ENCODE measurements at places on chromosomes 6 and 20.

- DNase-seq, result peak; percentile 37
Measured at GRCh38 chr6:6875818-6876470, 231.8 kb upstream of the RREB1 start.

GRCh38 chr20:50450881-50451752 lies 59.1 kb upstream of the PTPN1 start:
- no peak for DNase-seq

- DNase-seq, result no peak
Measured at GRCh38 chr20:21280522-21281016, 22.6 kb upstream of the XRN2 start.

- no peak for DNase-seq
Measured at GRCh38 chr6:70072540-70073179, 206.3 kb downstream of the COL19A1 start.

GRCh38 chr6:8382434-8382833 lies 52.9 kb downstream of the SLC35B3 start:
- no peak for DNase-seq

DNA sequence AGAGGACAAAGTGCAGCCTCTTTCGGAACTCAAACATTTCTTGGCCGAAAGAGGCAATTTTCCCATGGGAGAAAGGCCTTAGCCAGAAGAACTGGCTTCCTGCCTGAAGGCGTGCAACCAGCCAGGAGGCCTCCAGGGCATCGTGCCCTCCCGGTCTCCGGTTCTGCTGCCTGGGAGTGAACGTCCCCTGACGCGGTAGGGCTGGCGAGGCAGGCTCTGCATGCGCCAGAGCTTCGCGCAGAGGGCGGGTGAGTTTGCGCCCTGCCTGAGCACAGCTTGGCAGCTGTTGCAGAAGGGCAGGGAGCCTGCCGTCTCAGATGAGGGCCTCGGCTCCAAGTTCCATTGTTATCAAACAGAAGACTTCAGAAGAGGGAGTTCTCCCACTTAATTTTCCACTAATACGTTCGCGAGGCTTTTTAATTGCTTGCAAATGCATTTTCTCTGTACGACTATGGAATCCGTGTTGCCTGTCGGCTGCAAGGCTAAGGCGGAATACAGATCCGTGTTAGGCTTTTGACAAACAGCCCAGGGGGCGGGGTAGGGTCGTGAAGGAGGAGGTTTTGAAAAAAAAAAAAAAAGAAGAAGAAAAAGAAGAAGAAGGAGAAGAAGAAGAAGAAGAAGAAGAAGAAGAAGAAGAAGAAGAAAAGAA lies 5.5 kb upstream of the TFAP2D start:
- no peak for DNase-seq

GRCh38 chr6:90454836-90455427 lies 131.9 kb downstream of the MAP3K7 start:
- DNase-seq, result no peak

- DNase-seq, result no peak
Measured at GRCh38 chr6:40693768-40694167, 106.6 kb upstream of the LRFN2 start.

DNA sequence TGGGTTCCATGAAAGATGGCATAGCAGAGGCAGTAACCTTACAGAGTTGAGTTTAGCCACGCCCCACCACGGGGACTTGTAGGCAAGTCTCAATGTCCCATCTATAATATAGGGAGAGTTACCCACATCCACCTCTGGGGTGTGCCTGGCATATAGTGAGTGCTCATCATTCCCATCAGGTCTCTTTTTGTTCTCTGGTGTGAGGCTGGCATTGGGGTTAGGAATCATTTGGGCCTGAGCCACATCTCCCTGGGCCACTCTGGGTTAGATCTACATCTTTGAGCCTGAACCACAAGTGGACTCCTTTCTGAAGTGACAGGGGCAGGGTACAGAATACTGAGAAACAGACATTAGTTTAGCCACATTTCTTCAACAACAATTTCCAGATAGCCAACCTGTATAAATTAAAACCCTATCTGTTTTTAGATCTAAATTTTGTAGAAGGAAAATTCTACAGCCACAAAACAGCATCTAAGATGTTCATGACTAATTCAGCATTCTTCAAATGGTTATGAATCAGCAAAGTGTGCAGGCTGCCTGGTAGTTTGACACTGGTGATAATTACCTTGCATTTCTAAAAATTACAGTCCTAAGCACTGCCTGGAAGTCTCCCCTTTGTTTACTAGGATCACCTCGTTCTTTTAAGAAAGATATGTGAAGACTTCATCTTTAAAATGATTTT lies 20.1 kb downstream of the RNF24 start:
- peak; percentile 50 for DNase-seq

GRCh38 chr6:169035385-169036240 lies 218.0 kb downstream of the THBS2 start:
- DNase-seq, result no peak

GRCh38 chr20:12570371-12570770 lies 438.4 kb upstream of the SPTLC3 start:
- peak; percentile 61 for DNase-seq

DNA sequence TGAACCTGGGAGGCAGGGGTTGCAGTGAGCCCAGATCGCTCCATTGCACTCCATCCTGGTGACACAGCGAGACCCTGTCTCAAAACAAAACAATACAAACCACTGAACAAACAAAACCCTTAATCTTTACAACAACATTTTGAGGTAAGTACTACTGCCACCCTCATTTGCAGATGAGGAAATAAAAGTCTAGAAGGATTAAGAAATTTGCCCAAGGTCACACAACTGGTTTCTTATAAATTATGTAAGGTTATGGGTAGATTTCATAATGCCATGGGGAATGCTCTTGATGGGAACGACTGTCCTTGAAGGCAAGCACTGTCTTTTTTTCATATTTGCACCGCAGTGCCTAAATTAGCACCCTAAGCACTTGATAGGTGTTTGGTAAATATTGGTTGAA lies 13.8 kb upstream of the B4GALT5 start:
- no peak for DNase-seq

GRCh38 chr20:31857861-31858759 lies 12.2 kb downstream of the DUSP15 start:
- DNase-seq, result no peak

- peak; percentile 31 for DNase-seq
Measured at GRCh38 chr20:44196271-44196670, 9.3 kb upstream of the JPH2 start.

DNA sequence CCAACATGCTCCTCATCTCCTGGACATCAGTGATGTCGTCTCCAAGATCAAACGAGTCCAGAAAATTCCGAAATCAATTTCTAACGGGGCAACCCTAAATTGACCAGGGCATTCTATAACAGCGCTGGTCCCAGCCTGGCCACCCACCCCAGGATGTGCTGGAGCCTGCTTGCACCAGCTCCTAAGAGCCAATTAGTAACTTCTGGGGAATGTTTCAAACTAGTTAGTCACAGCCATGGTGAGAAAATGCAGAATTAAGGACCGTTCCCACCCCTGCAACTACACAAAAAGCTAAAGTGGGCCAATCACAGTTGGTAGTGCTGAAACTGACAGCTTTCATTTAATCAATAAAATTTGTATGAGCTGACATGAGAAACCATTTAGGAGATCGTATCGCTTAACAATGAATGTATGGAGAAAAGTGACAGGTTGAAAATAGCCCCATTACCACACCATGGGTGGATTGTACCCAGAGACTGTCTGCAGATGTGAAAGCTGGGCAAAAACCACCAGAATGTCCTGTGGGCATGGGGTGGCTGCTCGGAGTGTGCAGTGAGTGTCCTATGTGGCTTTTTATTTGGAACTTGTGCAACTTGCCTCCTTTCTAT lies 165.7 kb upstream of the AFDN start:
- DNase-seq, result no peak

- DNase-seq, result no peak
Measured at GRCh38 chr6:31811645-31812044, 3.4 kb downstream of the HSPA1L start.

GRCh38 chr6:17339308-17339670 lies 54.1 kb upstream of the CAP2 start:
- DNase-seq, result no peak

DNA sequence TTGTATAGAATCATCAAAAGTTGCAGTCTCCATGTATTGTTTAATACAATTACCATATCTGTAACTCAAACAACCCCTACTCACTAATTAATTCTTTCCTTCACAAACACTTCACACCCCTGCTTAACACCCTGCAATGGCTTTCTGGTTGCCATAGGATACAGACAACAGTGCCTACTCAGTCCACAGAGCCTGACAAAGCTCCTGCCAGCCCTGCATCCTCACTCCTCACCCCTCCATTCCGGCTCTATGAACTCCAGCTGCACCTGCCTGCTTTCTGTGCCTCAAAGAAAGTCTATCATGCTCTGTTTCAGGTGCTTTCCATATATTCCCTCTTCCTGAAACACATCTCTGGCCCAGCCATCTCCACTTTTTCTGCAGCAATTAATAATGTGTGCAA lies 253.4 kb downstream of the HACE1 start:
- no peak for DNase-seq

- no peak for DNase-seq
Measured at GRCh38 chr6:21740376-21741124, 147.0 kb downstream of the SOX4 start.

DNA sequence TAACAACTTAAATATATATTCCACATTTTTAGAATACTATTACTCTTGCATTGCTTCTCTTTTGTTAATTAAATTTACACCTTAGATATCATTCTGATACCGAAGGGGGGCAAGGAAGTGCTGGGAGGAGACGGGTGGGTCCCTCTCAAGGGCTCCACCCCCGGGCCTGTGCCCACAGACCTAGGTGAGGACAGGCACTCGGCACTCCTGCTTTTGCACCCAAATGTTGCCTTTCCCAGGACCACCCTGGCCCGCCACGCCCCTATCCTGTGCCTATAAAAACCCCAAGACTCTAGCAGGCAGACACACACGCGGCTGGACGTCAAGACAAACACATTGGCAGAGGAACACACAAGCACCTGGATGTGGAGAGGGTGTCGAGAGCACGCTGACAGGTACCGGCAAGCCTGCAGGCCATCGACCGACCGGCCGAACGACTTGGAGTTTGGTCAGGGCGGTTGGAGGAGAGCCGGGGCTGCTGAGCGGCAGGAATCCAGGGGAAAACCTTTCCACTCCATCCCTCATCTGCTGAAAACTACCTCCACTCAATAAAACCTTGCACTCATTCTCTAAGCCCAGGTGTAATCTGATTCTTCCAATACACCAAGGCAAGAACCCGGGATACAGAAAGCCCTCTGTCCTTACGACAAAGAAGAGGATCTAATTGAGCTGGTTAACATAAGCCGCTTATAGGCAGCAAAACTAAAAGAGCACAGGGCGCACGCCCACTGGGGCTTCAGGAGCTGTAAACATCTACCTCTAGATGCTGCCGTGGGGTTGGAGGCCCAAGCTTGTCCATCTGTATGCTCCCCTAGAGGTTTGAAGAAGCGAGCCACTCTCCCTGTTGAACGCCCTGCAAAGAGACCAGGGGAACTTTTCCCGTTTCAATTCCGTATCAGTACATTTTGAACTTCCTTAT lies 197.4 kb upstream of the PRSS16 start:
- DNase-seq, result no peak

GRCh38 chr6:162973151-162973872 lies 245.5 kb downstream of the PACRG start:
- no peak for DNase-seq

DNA sequence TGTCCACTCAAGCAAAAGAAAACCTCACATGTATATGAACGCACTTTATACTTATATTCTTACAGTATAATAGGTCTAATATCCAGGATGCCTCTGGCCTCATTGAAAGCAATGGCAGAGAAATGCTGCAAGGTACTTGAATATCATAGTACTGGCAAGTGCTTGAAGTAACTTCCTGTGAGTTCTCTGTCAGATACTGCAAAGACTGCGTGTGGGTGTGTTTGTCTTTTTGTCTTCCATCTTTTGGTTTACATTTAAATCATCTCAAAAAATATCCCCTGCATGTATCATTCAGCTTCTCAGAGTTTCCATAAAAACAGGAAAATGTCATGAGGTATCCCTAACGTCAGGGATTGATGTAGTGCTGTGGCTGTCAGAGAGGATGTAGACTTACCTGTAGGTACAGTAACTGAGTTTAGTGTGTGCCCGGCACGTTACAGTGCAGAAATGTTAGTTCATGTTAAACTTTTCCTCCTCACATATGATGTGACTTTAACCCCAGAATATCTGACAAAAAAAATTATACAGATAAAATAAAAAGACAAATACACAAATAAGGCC lies 184.3 kb downstream of the DST start:
- no peak for DNase-seq

GRCh38 chr6:139153855-139154254 lies 19.0 kb downstream of the HECA start:
- no peak for DNase-seq

DNA sequence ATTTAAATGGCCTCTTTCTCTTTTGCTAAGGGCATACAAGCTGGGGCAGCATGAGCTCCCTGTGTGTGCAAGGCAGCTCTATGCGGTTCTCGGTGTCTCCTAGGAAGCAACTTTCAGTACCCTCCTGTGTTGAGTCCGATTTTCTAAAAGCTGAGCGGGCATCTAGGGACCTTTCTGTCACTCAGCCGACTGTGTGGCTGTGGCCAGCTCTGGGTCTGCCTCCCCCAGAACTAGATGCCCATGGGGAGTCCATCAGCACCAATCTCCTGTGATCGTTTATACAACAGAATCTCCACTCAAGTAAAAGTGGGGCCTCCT lies 7.5 kb downstream of the NELFCD start:
- no peak for DNase-seq

DNA sequence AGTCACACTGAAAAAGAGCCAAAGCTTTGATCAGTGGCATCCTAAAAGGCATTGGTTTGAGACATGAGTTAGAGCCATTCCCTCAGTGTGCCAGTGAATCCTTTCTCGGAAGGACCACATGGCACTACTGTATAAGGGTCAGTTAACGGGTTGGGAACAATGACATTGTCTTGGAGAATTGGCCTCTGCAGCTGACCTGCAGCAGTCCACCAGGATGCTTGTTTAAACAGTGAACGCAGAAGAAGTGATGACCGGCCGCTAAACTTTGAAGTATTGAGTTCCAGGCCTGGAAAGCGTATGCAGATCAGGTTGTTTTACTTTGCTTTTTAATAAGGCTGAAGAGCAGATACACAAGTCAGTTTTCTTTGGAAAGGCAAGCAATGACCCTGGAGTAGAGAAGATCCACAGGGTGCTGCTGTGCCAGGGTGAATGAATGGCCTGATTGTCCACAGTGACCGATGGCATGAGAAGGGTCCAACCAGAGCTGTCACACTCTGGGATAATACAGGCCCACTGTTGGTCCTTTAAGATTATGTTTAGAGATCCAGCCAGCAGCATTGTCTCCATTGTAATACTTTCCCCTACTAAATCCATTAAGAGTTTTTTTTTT lies 57.8 kb downstream of the GMPR start:
- DNase-seq, result no peak

DNA sequence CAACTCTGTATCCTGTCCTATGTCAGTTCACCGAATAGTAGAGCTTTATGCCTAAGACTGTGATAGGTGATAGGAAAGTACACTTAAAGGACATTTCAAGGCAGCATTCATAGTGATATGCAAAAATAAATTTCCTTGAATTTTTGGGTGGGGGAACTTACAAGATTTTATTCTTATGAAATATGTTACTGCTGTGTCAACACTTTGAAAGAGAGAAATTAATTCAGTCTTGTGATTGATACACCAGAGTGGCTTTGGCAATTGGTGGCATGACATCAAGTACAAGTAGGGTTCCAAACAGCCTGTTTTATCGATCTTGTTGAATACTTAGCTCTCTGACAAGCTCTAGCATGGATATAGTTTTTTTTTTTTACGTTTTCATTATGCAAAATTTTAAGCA lies 72.3 kb downstream of the QKI start:
- no peak for DNase-seq
